ENCODE measurements at places on chromosomes 12 and 14.
A peak's percentile ranks its signal among the peaks of the same experiment; 100 is the strongest.

GRCh38 chr12:87866578-87867292 lies 162.5 kb downstream of the C12orf50 start:
- no peak for DNase-seq

- no peak for DNase-seq
These were observed 27.8 kb downstream of the EFCAB11 start for GRCh38 chr14:89926694-89927093.

DNA sequence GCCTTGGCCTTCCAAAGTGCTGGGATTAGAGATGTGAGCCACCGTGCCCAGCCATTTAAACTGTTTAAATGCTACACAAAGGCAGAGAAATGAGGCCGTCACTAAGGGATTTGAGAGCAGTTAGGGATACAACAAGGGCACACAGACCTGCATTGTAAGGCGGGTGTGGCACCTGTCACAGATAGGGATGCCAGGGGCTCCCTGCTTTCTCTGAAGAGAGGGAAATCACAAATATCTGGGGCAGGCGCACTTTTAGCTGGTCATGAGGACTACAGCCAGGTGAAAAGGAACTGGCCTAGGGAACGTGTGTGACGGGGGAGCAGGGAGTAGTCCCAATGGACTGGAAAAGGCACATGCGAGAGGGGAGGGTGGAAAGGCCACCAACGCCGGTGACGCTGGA lies 9.7 kb downstream of the SSH1 start:
- DNase-seq: no peak

GRCh38 chr12:116540622-116541152 lies 18.5 kb upstream of the MAP1LC3B2 start:
- no peak for DNase-seq

DNA sequence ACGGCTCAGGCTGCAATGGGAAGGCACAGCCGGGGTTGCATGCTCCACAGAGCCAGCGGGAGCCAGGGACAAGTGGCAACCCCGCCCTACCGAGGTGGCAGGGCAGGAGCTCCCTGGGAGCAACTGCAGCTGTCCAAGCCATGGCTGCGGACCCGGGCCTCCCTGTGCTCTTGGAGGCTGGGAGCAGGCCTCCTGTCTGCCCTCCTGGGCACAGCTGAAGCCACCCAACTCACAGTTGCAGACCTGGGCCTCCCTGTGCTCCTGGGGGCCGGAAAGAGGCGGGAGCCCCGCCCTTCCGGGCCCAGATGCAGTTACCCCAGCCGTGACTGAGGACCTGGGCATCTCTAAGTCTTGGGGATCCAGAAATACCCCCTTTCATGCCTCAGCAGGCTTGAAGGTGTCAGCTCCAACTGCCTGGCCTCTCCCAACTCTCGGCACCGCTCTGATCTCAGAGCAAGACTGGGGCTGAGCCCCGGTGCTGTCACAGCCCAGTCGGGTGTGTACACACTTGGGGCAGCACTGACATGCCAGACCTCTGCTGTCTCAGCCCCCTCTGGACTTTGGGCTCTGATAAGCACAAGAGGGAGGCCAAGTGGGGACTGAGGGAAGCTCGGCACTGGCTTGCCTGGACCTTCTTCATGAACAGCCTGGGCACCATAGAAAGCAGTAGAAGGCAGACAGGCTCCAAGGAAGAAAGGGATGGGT lies 7.5 kb upstream of the RASSF9 start:
- DNase-seq: no peak

- DNase-seq: no peak
These were observed 960.3 kb upstream of the TMEM132C start for GRCh38 chr12:127306604-127307215.

GRCh38 chr12:116861320-116861719 lies 19.9 kb downstream of the HRK start:
- DNase-seq: no peak

GRCh38 chr14:28751467-28752058 lies 15.0 kb upstream of the FOXG1 start:
- DNase-seq: no peak

- DNase-seq: no peak
These were observed 22.3 kb downstream of the SYT1 start for GRCh38 chr12:78886719-78887407.

DNA sequence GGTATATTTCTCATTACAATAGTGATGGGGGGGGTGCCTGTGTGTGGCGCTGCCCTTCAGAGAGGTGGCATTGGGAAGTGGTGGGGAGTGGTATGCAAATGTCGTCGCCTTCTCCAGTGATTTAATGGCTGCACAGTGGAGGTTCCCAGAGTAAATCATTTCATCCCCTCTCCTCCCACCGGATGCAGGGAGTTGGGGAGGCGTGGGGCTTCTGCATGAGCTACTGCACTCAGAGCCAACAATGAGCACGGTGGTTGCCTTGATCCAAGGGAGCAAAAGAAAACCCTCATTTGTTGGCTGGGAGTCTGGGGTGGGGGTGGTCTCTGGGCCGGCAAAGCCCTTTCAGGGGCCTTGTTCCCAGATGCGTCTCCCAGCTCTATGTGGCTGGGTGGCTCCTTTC lies 124.3 kb downstream of the AACS start:
- no peak for DNase-seq

DNA sequence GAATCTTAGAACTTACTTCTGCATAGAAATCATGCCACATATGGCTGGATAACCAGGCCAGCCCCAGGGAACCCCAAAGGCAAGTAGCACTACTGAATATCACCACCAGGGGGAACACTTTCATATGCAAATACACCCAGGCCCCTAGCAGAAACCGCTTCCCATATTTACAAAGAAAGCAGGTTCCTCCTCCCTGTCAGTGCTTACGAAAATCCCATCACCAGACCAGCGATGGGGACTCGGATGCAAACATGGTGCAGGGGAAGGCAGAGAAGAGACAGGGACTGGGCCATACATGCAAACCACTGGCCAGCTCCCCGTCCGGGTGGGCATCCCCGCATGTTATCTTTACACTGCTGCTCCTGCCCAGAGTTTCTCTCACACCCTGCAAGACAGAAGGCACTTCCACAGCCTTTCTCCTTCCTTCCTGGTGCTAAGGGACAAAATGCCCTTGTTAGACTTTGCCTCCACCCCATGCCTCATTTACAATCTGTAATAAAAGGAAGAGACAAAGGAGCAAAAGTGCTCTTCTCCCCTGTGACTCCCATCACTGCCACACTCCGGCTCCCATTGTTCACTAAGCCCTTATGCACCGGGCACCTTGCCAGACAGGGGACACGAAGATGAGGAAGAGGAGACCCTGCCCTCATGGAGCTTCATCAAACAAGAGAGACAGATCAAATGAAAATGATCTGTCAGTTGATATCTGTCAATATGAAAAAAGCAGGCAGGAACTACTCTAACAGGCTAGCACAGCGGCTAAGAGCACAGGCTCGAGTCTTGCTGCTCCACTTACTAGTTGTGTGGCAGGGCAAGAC lies 62.3 kb downstream of the PTPN21 start:
- peak; percentile 63 for DNase-seq
